ENCODE measurements at places on chromosomes 6 and 20.
A peak's percentile ranks its signal among the peaks of the same experiment; 100 is the strongest.

- no peak for DNase-seq
Measured at GRCh38 chr6:167797476-167798265, 29.0 kb upstream of the AFDN start.

- no peak for DNase-seq
Measured at GRCh38 chr6:75147512-75147911, 58.3 kb downstream of the COL12A1 start.

DNA sequence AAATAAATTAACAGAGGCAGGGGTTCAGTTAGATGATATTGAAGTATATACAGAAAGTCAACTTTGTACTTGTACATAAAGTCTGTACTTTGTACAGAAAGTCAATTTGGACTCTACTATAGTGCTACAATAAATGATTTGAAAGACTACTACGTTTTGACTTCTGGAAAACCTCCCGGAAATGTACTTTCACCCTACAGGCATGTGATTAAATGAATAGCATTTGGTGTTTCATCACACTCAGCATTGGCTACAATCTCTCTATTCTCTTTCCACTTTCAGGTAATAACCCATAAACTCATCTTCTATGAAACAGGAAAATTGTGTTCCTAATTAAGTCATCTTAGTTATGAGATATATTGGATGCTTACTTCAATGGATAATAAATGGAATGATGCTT, 25.6 kb upstream of the MC3R start:
- DNase-seq, result no peak

GRCh38 chr6:27146706-27147505, 100.6 kb upstream of the PRSS16 start:
- DNase-seq, result peak; percentile 88

Measured in sciatic nerve (tissue), 2 donors.